ENCODE measurements at places on chromosomes 2 and 18.
A peak's percentile ranks its signal among the peaks of the same experiment; 100 is the strongest.

- no peak for DNase-seq
Measured at GRCh38 chr18:22448238-22448637, 30.5 kb upstream of the CTAGE1 start.

DNA sequence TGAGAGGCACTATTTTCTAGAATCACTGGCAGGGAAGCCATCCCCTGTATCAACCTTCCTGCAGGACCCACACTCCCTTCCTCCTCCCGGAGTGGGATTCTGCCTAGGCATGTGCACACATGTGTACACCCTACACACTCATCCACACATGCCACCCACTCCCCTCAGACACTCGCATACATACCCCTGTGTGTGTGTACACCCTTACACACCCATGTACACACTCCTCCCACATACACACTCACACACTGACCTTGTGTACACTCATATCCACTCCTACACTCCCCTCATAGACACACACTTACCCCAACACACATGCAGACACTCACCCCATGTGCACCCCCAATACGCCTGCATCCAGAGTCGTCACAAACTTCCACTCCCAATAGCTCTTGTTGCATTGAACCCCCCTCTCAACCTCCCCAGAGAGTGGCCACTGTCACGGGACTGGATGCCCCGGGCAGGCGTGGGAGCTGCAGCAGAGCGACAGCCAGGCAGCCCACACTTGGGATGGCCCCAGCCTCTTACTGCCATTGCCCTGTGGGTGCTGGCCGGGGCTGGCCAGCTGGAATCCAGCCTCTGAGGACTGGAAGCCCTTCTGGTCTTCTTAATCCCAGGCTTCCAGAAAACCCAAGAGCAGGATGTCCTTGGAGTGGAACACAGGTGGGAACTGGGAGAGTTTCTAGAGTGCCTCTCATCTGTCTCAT is 251.0 kb downstream of the LOXHD1 start:
- DNase-seq = no peak

- no peak for DNase-seq
Measured at GRCh38 chr2:126643972-126644371, 12.0 kb upstream of the GYPC start.

DNA sequence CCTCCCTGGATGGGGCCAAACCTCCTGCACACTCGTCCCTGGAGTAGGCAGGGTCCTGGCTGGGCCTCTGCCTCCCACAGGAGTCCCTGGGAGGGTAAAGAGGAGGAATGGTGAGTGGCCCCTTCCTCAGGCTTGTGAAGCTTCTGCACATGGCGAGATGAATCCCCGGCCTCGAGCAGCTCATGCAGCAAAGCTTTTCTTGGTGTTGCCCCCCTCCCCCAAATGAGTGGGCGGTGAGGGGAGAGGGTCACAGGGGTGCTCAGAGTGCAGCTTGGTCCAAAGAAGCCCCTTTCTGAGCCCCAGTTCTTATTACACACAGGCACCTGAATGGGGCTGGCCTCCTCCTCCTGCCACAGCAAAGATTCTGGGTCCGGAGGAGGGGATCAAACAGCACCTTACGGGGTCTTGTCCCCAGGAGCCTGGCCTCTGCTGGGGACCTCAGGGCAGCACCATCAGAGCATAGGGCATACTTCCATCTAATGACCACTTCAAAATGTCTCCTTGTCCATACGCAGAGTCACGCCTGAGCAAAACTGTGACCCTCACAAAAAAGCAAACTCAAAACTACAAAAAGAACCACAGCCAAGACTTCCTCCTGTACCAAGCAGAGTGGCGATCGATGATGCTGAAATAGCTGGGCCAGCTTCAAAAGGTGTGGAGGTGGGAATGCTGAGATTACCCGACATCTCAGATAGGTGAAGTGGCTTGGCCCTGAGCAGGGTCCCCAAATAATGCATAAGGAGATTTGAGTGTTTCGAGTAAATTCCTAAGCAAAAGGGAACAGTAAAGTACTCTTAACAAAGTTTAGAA is 148.4 kb upstream of the TWIST2 start:
- DNase-seq = no peak

DNA sequence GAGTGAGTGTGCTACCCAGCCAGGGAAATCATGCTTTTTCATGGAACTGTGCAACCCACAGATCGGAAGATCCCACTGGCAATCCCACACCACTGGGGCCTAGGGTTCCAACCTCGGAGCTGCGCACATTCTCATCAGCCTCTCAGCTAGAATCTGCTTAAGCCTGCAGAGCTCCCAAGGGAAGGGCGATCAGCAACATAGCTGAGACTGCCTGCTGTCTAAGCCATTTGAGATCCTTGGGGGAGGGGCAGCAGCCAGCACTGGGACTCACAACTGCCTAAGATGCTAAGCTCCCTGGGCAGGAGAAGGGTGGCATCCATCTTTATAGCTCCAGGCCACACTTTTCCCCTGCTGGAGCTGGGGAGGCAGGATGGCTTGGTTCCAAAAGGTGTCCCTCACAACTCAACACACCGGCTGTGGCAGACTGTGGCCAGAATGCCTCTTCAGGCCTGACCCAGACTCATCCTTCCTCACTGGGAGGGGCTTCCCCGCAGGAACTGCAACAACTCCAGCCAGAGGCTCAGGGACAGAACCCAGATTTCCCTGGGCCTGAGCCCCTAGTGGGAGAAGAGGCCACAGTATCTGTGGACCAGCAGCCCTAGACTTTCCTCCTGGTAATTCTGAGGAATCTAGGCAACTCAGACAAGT is 1133.3 kb upstream of the PIK3C3 start:
- DNase-seq = no peak

- no peak for DNase-seq
Measured at GRCh38 chr2:237178396-237178795, 92.7 kb downstream of the COPS8 start.

GRCh38 chr18:60893355-60894097 is 439.7 kb upstream of the CDH20 start:
- no peak for DNase-seq

DNA sequence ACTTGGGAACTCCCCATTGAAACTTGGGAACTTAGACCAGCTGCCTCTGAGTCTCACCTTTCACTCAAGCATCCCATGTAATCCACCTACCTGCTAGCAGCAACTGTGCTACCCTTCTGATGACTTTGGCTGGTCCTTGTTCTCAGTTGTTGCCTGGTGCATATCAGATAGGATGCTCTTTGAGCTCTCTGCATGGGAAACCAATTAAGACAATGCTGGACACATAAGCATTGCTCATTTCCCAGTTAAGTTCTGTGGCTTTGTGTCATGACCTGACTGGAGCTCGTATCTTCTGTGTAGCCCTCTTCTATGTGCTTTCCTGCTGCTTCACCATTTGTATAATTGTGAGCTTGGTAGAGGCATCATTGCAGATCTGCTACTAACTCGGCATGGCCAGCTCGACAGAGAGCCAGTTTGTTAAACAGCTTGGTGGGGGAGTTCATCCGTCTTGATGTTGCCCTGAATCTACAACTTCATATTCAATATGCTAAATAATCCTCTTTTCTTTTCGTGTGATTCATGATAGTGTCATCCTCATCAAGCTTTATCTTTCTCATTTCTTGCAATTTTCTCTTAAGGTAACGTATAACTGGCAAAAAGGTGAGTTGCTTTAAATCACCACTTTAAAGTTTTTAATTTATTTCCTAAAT is 447.5 kb upstream of the SLC14A2 start:
- DNase-seq = no peak

- no peak for DNase-seq
Measured at GRCh38 chr2:174858745-174859144, 94.5 kb upstream of the CHRNA1 start.

- DNase-seq = no peak
Measured at GRCh38 chr2:109129921-109130722, 1.1 kb downstream of the SH3RF3 start.

GRCh38 chr18:41501848-41502247 is 453.2 kb upstream of the PIK3C3 start:
- DNase-seq = no peak

DNA sequence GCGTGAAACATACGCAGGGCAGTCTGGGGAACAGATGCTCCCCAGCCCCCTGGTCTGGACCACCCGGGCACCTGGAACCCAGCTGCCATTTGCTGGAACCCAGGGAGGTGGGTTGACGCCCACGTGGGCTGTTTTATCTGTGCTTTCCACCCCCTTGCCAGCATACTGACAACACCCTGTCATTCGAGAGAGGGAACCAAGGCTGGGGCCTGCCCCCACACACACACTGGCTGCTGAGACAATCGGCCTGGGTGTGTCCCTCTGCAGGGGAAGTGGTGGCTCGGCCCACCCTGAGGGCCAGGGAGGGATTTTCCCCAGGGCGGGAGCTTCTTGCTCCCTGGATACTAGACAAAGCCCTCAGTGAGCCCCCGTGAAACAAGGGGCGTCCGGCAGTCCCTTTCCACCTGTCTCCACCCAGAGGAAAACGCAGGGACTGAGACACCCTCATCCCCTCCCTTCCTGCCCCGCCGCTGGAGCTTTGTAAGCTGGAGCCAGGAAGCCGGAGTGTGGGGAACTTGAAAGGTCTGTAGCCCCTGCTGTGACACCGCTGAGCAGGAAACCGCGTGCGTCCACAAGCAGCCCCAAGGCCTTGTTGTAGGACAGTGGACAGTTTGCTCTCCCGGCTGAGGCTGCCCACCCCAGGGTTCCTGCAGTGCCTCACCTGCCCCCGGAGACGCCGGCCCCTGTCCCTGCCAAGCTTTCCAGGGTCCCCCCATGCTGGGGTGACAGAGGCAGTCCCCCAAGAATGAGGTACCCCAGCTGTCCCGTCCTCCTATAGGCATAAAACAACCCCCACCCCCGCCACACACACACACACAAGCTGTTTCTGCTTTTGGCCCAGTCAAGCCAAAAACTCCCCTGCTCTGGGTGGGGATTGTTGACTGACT is 14.1 kb upstream of the KLF11 start:
- peak; percentile 27 for DNase-seq
